ENCODE measurements at places on chromosomes 5 and 9.

DNA sequence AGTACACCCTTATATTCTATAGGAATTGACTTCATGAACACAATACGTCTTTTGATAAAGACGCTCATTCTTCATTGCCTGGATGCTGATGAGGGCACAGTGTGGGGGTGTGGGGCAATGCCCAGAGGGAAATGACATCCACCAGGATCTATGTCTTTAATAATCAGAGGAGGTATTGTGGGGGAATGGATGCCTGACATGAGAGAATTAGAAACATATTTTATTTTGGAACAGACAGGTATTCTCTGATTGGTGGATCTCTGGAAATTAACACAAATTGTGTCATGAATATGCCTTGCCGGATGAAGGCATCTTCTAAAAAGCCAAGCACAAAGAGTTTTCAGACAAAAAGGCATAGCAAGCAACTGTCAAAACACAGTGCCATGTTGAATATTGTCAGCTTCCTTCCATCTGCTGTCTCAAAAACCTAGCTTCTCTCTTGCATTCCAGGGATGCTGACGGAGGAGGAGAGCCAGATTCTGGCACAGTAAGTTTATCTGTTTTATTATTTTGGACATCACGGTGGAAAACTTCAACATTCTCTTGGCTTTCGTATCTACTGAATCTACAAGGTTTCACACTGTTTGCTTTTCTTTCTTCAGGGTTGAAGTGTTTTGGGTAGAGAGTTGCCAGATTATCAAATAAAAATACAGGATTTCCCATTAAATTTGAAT is 3.9 kb upstream of the C5orf58 start:
- DNase-seq, result no peak

GRCh38 chr9:121929893-121930875 is 162.9 kb downstream of the TTLL11 start:
- DNase-seq, result no peak

DNA sequence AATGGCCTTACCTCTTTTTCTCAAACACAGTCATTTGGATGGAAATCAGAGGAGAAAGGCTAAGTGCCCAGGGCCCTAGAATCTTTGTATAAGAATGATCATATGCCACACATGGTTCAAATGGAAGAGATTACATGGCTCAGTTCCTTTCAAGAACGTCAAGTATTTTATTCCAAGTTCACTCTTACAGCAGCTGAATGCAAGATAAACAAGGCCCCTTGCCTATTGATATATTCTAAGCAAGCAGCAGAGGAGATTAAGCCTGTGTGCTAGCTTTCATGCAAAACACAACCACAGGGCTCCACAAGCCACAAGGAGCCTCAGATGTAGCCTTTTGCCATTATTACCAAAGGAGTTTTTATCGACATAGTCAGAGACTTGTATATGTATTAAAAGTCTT is 55.3 kb upstream of the SLCO6A1 start:
- no peak for DNase-seq

GRCh38 chr5:31273631-31274378 is 80.3 kb downstream of the CDH6 start:
- DNase-seq, result no peak

DNA sequence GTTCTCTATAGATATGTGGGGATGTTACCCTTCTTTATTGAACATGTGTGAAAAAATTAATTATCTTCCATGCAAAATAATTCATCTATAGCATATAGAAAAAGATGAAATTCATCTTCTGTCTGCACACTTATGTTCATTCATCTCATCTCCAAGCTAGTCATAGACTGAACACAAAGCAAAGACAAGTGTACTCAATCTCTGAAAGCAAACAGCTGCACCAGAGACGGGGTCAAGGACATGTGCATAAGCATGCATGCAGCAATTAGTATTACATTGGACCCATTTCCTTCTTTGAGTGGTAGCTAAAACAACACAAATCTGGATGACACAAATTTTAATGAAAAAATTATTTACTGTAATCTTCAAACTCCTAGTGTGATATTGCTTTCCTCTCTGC is 547.0 kb upstream of the COX7C start:
- no peak for DNase-seq

- no peak for DNase-seq
Measured at GRCh38 chr9:97933297-97933998, 4.5 kb downstream of the HEMGN start.

DNA sequence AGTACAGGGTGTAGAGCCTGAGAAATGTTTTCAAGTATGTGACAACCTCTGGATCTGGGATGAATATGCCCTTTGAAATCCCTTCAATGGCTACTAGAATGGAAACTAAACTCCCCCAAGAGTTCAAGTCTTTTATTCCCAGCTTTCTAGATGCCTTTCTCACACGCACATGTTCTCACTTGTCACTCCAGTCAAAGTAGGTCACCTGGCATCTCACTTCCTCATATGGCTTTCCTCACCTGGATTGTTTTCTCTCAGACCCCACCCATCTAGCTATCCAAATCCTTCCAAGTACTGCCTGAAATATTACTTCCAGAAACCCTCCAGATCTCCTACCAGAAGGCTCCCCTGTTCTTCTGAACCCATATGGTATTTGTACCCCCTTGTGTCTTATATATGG is 615.4 kb upstream of the KLF4 start:
- DNase-seq, result no peak

- peak; percentile 56 for DNase-seq
Measured at GRCh38 chr9:88578121-88579049, 43.4 kb downstream of the NXNL2 start.

GRCh38 chr9:105832096-105832710 is 137.9 kb downstream of the TMEM38B start:
- no peak for DNase-seq

DNA sequence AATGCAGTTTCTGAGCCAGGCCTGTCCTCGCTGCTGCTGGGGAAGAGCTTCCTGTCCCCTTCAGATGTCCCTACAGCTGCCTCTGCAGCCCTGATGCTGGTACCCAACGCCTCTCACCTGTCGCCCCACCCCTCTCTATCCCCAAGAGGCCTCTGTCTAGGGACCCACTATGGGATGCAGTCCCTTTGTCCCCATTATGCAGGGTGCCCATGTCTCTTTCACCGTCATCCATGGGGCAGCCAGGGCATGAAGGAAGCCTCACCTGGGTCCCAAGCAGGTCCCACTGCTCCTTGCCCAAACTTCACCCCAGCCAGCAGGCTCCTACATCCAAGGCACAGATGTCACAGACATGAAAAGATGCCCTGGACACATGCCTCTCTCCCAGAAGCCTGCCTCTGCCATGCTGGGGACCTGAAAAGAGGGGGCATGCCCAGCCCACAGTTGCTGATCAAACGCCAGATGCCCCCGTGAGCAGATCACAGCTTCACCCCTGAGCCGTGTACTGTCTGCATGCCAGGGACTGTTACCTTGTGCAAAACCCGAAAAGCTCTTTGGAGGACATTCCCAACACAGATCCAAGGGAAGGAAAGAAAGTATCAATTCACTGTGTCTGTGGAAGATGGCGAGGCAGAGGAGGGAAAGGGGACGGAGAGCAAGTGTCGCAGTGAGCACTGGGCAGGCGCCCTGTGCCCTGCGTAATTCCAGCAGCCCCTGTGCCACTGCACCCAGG is 81.0 kb downstream of the ADAMTS2 start:
- no peak for DNase-seq

DNA sequence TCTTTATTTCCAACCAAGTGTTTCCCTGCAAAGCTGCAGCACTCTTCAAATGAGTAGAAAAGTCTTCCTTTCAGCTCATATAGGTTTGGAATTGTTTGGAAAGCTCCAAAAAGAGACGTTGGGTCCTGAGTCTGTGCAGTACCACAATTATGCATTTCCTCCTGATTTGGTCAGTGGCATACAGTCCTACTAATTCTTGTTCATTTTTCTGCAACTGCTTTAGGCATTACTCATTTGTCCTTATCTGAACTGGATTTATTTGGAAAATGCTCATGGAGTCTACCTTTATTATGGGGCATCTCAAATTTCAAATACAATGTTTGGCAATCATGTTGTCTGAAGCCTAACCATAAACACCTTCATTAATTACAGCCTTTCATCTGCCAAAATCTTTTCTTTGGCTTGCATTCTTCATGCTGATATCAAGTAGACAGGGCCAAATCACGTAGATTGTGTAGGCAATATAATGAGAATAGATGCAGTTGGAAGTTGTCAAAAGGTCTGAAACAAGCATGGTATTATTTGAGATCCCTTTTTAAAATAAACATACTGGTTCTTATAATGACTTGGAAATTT is 232.8 kb downstream of the TLE1 start:
- peak; percentile 20 for DNase-seq

DNA sequence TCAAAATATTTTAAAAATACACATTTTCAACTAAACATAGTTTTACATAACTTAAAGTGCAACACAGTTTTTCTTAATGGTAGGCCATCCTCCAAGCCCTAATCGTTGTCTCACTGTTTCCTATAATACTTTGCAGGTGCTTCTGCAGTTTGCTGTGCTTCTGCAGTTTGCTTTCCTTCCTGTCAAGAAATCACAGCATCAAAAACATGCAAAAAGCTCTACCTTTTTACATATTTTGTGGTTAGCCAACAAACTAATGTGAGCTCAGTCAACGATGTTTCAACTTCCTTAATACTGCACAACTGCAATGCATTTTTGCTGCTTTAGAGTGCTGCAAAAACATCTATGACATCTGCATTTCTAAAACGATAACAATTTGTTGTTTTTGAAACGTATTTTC is 25.2 kb downstream of the EMB start:
- no peak for DNase-seq

- DNase-seq, result no peak
Measured at GRCh38 chr5:135833961-135834638, 363 bp upstream of the SLC25A48 start.

DNA sequence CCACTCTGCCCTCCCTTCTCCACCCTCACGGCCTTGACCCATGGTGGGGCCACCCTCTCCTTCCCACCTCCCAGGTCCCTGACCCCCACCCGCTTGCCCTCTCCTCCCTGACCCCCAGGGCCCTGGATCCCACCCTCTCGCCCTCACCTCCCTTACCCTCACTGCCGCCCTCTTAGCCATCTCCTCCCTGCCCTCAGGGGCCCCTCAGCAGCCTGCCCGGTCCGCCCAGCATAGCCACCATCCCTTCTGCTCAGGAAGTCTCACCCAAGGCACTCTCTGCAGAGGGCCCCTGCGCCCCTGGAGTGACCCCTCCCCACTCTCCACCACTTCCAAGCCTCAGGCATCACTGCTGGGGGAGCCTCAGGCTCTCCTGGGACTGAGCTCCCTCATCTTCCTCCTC is 66.3 kb downstream of the MRPL36 start:
- DNase-seq, result no peak

DNA sequence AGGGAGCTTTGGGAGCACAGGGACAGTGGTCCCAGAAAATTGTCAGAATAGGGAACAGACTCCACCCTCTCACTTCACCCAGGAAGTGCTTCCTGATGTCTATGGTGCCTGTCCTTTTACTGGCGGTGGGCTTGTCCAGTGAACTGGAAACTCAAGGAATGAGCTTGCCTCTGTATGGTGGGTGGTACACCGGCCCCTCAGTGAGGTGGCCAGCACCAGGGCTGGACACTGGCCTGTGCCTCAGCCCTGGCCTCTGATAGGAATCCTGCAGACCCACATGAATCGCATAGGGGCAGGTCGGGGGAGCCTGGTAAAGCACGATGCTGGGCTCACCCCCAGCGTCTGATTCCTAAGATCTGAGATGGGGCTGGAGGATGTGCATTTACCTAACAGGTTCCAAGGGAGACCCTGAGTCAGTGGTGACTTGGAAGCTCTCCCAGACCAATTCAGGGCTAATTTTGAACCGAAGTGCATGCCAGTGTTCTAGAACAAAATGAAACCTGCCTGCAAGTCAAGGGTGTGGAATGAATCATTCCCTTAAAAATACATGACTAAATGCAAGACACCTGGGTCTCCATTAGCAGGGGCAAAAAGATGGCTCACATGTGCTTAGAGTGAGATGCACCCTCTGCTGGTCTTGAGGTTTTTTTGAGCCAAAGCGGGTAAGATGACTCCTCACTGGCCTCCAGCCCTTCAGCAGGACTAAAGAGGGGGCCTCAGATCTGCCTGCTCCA is 178.3 kb downstream of the HSPA4 start:
- DNase-seq, result no peak

GRCh38 chr9:134648701-134649530 is 7.3 kb downstream of the COL5A1 start:
- no peak for DNase-seq

DNA sequence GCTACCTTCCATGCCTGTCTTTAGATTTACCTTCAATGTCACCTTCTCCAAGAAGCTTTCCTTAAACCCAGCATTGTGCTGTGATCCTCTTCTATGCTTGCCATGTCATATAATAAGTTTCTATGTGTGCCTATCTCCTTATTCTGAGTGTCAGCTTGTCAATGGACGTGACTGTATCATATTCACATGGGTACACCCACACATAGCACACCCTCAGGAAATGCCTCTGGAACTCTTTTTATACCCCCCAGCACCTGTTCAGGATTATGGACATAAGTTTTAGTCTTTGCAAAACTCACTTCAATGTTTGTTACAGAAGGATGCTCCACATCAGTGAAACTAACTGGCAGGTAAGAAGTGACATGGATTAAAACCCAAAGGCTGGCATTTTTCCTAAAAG is 7.4 kb downstream of the GAS1 start:
- no peak for DNase-seq

- DNase-seq, result no peak
Measured at GRCh38 chr9:132027752-132028663, 51.7 kb downstream of the MED27 start.

GRCh38 chr9:68702493-68702892 is 2.5 kb upstream of the PIP5K1B start:
- DNase-seq, result no peak

DNA sequence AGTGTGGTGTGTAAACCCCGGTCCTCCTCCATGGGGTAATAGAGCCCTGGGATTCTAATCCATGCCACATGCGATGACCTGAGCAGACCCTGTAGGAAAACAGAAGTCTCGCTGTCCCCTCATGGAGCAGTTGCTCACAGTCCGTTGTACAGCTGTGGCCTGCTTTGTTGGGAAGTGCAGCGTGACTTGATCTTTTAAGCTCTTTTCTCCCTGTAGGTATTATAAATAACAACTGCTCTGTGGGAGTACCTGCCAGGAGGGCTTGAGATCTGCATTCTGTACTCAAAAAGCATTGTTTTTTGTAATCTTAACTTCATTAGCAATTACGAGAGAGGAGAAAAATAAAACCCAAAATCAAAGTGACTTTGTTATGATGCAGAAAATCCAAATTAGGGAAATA is 17.3 kb downstream of the MEGF10 start:
- no peak for DNase-seq

DNA sequence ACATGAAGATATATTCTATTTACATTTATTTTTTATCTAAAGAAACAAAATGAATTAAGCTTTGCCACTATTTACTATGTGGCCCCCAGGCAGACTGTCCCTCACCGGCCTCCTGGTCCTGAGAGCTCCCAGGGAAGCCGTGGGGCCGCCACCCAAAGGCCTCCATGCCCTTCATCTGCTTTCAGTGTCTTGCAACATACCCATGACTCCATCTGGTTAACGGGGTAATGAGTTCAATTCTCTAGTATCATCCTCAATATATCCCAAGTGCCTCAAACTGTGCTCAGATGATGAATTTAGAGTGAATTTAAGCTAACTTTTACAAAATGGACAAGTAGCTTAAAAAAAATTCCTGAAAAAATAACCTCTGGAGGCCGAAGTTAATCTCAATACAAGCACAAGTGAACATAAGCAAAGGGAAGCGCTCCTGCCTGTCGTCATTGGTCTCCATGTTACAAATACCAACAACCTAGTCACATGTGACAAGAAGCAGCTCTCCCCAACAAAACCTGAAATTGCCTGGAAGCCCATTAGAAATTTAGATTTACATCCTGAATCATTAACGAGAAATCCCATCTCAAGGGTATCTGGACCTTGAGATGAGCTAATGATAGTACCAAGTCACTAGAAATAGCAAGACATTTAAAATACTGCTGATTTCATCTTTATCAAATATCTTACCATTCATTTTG is 26.1 kb downstream of the DAP start:
- no peak for DNase-seq
